ENCODE measurements at places on chromosomes 13 and 19.

- DNase-seq, result no peak
These were observed 9.1 kb upstream of the OLFM2 start for GRCh38 chr19:9945319-9945966.

GRCh38 chr19:28511655-28512054 lies 701.3 kb downstream of the UQCRFS1 start:
- no peak for DNase-seq

- DNase-seq, result no peak
These were observed 53.1 kb downstream of the ZNF254 start for GRCh38 chr19:24140099-24140498.

- no peak for DNase-seq
These were observed 963.4 kb downstream of the PCDH17 start for GRCh38 chr13:58594747-58595600.

- no peak for DNase-seq
These were observed 13.1 kb downstream of the LRCH1 start for GRCh38 chr13:46565808-46566750.

DNA sequence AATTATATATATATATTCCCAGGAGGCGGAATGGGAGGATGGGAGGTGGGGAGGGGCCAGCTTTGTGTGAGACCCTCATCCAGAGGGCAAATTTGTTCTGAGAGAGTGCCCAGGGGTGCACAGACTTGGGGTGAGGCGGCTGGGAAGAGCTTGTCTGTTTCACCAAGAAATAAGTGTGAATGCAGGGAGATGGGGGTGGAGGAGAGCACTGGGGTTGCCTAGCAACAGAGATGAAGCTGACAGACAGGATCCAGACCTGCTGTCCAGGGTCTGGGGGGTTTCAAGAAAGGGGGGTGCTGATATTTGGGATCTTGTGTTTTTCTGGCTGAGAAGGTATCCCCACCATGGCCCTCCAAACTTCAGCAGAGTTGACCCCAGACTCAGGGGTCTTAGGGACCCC lies 18.6 kb upstream of the TNFAIP8L1 start:
- DNase-seq, result no peak

GRCh38 chr13:90201676-90202460 lies 1145.6 kb upstream of the MIR17HG start:
- no peak for DNase-seq

DNA sequence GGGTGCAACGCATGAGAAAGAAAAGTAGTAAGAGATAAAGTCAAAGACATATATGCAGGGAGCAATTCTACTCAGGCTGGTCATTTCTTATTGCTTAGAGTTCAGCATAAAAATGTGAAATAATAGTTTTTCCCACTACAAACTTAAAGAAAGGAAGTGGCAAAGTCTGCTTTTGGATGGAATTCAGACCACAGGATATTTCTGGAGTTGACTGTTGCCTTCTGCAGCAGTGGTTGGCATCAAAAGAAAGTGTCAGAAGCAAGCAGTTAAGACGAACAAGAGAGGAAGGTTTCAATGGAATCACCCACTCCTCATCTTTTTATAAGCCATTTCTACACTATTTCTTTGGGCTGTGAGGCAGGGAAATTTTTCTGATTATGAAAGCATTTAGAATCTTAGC lies 36.2 kb upstream of the TRPC4 start:
- no peak for DNase-seq

DNA sequence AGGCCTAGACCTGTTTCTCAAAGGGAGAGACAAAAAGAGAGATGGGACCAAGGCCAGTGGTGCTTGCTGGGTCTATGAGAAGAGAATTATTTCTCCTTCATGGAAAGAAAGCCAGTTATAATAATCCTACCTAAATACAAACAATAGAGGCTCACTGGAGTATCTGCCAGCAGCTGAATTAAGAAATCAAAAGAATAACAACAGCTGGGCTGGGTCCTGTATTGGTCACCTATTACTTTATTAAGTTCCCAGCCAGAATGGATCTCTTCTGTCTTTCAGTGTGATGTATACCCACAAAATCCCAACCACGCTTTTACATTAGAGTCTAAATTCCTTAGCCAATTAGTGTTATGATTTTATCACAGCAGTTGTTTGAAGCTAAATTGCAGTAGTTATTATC lies 297.8 kb upstream of the DACH1 start:
- DNase-seq, result no peak

GRCh38 chr19:53509845-53510244 lies 28.1 kb upstream of the ZNF331 start:
- DNase-seq, result no peak
